NCI-H524 treated with DMSO at 0.1 percent for 48 hours (cell line): ENCODE measurements at places on chromosomes 1 and 21.

DNA sequence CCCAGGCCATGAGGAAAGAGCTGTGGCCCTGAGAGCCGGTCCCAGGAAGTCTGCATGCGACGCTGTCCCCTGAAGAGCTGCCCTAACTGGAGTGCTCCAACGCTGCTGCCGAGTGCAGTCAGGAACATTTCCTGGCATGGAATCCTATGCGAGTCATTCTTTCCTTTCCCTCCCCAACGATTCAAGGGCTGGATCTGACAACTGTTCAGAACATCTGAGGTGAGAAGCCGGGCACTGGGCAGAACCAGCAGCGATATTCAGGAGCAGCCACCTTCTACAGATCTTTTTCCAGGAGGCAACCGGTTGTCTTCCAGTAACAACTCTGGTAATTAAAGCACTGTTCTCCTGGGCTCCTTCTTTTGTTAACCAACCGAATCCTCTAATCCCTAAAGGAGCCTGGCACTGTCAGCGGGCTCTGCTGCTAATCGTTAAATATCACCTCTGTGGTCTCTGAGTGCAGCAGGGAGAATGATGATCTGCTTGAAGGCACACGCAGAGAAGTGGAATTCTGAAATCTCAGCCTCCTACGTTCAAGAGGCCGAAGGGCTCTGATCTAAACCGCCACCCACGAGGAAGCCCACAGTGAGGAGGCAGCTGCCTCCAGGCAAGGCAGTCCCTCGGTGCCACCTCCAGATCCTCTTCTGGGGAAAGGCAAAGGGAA is 55.8 kb downstream of the SLC45A1 start:
- peak; percentile 57 for DNase-seq

DNA sequence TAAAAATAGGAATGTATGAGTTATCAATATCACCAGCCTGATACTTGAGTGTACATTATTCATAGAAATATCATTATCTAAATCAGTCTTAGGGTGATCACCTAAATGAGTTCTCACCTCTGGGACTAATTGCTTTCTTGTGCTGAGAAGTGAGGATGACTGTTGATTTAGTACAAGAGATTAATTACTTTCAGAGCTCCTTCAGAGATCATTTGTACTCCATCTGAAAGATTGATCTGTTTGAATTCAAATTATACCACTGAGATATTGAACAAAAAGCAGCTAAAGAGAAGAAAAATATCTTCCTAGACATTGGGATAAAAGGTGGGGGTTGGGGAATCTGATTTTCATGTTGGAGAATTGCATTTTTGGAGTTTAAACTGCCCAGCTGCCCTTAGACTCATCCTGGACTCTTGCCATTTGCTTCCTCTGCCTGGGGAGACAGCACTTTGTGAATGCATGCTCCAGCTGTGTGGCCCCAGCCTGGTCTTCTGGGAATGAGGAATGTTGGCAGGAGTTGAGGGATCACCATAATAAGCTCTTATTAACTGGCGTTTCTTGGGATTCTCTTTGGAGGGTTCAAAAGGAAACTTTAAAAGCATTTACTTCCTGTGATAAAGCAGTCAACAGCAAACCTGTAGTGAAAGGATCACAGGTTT is 19.7 kb upstream of the PGBD2 start:
- DNase-seq, result no peak

DNA sequence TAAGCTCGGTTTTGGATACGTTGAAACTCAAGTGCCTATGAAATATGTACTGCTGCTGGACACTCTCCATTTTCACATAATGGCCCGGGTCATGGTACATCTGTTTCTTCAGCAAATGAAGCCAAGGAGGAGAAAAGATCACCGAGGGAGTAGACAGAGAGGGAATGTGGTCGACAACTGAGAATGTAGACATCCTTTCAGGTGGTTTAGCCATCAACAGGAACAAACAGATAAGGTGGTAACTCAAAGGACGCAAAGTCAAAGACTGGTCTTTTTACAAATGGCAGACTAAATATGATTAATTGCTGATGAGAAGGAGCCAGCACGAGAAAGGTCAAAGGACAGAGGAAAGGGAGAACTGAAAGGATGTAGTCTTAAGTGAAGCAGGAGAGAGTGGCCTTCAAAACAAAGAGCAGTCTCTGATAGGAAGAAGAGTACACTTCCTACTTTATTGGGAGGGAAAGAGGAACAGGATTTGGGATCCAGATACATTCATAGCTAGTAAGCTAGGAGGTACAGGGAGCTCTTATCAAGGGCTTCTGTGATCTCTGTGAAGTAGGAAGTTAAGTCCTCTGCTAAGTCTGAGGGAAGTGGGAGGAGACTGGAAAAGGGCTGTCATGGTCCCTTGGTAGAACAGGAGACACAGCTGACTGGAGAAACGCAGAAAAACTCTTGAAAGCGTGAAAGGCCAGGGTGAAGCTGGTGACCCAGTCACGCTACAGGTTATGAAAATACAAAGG is 28.3 kb downstream of the NUP133 start:
- DNase-seq, result no peak

- DNase-seq, result no peak
Measured at GRCh38 chr1:155179112-155180031, 5.7 kb downstream of the TRIM46 start.

- no peak for DNase-seq
Measured at GRCh38 chr1:59025898-59026426, 242.1 kb upstream of the JUN start.

DNA sequence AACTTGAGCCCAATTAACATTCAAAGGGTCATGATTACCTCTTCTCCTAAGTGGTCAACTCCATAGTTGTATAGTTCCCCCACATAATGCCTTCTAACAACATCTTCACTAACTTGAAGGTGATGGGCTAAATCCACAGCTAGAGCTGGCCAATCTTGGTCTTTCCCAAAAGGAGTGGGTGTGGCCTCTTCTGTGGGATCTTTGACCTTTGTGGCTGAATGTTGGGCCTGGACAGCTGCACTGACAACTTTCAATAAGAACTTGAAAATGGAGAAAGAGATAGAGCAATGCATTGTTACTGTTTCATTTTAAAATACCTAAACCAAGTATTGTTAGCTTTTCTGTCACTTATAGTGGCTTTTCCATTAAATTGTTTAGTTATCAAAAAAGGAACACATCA is 59.2 kb downstream of the IARS2 start:
- no peak for DNase-seq

- no peak for DNase-seq
Measured at GRCh38 chr1:22111620-22112019, 31.3 kb downstream of the WNT4 start.

GRCh38 chr1:193538680-193539079 is 352.3 kb upstream of the B3GALT2 start:
- DNase-seq, result no peak
